ENCODE measurements at places on chromosomes 4 and X.
A peak's percentile ranks its signal among the peaks of the same experiment; 100 is the strongest.

DNA sequence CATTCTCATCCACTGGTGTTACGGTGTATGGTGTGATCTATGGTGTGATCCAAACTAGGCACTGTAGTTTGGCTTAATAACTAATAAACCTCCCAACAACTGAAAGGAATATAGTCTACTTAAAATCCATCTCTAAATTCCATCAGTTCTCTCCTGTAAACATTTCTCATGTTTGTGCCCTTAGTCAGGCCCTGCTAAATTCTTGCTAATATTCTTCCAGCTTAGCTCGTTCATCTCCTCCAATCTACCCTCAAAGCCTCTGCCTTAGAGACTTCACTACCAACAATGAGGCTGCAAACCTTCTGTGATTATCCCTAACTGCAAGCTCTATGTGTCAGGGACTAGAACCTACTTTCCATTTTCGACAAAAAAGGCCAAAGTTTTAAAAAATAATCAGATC lies 28.1 kb downstream of the ZAR1 start:
- no peak for DNase-seq

- DNase-seq, result peak; percentile 39
Observed at GRCh38 chr4:80365928-80366327, 30.4 kb downstream of the CFAP299 start.

- no peak for DNase-seq
Observed at GRCh38 chr4:656436-657337, 17.4 kb downstream of the ATP5ME start.

DNA sequence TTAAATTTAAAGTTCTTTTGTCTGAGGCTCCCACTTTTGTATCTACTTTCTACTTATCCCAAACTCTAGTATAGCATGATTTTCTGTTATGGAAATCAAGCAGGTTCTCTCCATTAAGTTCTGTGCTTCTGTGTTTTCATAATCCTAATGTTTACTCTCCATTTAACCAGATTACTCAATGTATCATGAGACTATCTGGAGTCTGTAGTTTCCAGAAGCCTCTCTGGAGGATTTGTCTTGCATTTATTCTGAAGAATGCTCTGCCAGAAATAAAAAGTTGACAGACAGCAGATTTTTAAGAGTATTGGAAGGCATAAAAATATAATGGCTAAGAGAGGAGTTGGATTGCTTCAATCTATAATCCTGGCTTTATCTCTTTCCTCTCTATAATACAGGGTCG lies 39.2 kb upstream of the PLS3 start:
- DNase-seq, result no peak

DNA sequence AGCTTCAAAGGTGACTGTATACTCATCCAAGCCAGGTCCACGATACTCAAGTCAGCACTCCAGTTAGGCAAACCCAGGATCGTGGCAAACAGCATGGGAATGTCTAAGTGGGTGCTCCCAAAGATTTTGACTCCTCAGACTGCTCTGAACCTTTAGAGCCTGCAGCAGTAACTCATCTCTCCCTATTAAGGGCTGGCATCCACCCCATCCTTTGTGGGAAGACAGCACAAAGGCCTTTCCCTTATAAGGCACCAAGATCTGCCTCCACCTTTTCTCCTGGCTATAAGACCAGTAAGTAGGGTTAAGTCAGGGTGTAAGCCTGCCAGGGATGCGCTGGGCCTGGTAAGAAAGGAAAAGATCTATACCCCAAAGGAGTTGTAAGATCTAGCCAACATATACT lies 23.6 kb upstream of the SLC25A43 start:
- no peak for DNase-seq

GRCh38 chr4:88091378-88091777 lies 67.1 kb downstream of the ABCG2 start:
- DNase-seq, result no peak

DNA sequence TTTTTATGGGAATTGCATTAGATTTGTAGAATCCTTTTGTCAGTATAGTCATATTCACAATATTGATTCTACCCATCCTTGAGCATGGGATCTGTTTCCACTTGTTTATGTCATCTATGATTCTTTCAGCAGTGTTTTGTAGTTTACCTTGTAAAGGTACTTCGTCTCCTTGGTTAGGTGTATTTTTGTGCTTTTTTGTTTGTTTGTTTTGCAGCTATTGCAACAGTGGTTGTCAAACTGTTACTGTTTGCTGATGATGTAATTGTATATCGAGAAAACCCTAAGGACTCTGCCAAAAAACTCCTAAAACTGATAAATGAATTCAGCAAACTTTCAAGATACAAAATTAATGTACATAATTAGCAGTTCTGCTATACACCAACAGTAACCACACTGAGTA lies 127.9 kb upstream of the AR start:
- no peak for DNase-seq

DNA sequence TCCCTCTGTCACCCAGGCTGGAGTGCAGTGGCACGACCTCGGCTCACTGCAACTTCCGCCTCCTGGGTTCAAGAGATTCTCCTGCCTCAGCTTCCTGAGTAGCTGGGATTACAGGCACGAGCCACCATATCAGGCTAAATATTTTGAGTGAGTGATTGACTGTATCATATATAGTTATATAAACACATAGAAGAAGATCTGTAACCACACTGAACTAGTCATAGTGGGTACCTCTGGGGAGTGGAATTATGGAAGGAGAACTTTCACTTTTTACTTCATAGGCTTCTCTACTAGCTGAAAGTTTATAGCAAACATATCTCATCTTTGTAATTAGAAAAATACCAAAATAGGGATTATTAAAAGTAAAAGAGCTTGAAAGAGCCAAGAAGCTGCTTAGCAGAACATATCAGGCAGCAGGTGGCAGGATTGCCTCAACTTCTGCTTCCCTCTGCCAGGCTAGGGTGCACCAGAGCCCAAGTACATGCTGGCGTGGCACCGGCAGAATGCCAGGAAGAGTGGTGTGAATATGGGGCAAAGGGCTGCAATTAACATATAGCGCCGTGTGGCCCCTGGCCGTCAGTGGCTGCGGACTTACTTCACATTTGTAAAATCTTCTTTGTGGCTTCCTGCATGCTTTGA lies 39.5 kb upstream of the CD40LG start:
- no peak for DNase-seq

- DNase-seq, result no peak
Observed at GRCh38 chrX:49978176-49978575, 55.8 kb downstream of the CLCN5 start.

Data from AG09309 (cell line).